ENCODE measurements at places on chromosomes 3 and 15.

DNA sequence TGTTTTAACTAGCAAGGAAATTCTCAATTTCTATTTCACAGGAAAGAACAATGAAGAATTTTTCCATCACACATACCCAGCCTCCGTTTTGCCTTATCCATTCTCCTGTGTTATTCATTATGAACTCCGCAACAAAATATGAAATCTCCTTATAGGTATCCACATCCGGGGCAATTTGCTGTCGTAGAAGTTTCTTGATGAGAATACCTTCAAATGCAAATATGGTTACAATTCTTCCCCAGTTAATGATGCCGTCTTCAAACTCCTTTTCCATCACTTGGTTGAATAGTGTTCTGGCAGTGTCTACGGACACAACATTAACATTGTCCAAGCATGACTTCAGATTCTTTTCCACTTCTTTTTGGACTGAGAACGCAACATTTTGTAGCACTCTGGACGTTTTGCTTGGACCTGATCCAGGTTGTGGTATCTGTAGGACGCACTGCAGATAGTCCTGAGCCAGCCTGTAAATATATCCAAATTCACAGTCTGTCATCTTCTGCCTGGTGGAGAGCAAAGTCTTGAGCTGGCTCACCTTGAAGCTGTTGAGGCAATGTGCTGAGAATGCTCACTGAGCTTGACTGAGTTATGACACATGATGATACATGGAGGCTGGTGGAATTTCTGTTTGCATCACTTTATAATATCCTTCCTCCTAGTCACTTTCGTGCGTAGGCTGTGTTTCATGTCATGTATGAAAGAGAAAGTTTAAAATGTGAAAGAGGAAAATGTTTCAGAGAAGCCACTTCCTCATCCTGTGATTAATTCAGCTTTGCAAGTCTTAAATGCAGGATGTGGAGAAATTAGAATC lies at the start of gene BCL2A1:
Gene BCL2A1 (minus strand): TSS at position 573 of the 811 bp plus-strand sequence. CDS start 77 bp downstream, at position 496.
- peak; percentile 47 for DNase-seq

GRCh38 chr15:82922737-82923136 lies 29.8 kb downstream of the HOMER2 start:
- no peak for DNase-seq

DNA sequence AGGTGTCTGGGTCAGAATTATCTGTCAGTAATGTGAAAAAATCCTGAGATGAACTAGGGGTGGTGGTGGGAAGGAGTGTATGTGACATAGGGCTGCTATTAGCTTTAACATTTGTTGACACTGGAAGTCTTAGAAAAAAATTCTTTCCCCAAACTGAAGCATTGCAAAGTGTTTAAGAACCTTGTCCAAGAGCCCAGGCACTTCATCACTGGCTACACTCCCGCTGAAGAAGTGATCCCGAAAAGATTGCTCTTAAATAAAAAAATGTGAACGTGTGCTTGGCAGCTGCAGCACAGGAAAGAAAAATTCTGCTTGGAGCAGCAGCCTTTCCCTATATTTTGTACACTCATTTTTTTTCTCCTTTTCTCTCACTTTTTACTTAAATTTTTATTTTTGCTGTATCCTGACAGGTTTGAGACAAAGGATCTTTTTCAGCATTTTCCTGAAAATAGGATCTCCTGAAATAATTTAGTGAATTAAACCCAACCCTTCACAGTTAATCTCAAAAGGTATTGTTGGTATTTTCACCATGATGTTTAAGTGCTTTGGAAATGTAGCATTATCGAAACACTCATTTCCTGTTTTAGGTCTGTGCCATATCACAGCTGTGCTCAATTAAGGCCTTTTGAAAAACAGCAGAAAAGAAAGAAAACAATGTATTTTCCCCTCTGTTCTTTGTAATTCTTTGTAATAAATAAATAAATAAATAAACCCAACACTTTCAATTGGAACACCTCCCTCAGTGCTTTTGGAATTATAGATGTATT lies 477.6 kb downstream of the ZNF385D start:
- no peak for DNase-seq

GRCh38 chr15:60932051-60932915 lies 296.8 kb downstream of the RORA start:
- peak; percentile 42 for DNase-seq

GRCh38 chr15:99239545-99240198 lies 9.7 kb downstream of the TTC23 start:
- DNase-seq = no peak

DNA sequence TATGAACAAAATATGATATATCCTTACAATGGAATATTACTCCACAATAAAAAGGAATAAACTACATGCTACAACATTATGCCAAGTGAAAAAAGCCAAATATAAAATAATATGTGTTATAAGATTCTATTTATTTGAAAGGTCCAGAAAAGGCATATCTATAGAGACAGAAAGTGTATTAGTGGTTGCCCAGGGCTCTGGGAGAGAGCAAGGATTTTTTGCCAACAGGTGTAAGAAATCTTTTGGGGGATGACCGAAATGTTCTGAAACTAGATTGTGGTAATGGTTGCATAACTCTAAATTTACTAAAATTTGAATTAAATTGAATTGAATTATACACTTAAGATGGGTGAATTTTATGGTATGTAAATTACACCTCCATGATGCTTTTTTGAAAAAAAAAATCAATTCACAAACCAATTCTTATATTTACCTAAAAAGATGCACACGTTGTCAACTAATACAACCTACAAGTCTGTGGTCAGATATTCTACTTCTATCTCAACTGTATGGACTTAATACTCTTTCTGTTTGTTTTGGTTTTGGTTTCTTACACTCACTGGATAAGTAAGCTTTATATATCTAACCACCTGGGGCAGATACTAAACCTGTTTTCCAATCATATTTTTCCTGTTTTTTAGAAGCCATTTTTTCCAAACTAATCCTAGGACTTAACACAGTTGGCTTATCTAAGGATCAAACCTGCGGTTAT lies 75.8 kb downstream of the FBN1 start:
- DNase-seq = no peak

- no peak for DNase-seq
Measured at GRCh38 chr3:12428126-12428525, 56.2 kb upstream of the TSEN2 start.

GRCh38 chr3:167120828-167121227 lies 259.3 kb downstream of the ZBBX start:
- DNase-seq = no peak

DNA sequence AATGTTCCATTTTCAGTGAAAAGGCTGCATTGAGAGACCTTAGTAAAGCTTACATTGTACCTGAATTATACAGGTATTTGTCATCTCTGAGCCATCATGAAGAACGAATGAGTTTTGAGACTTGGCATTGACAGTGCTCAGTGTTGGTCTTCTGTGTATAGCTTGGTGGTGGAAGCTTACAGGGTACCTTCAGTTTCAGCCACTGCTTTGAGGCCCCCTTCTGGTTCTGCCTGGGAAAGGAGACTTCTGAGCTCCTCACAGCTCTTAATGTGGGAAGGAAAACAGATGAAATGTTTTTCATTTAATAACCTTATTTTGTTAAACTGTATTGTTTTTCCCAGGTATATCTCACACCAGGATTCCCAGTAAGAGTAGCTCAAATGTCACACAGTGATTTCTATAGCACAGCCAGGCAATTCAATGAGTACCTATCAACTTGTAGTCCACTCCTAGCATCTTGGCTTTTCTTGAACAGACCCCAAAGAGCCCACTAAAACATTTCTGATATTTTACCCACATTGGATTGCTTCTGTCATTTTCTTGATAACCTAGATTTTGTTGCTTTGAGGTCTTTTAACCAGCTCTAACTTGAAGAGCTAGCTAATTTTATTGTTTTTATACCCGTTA lies 5.6 kb downstream of the SERPINI1 start:
- DNase-seq = peak; percentile 75

- DNase-seq = no peak
Measured at GRCh38 chr3:170350515-170351413, 6.8 kb upstream of the SKIL start.

DNA sequence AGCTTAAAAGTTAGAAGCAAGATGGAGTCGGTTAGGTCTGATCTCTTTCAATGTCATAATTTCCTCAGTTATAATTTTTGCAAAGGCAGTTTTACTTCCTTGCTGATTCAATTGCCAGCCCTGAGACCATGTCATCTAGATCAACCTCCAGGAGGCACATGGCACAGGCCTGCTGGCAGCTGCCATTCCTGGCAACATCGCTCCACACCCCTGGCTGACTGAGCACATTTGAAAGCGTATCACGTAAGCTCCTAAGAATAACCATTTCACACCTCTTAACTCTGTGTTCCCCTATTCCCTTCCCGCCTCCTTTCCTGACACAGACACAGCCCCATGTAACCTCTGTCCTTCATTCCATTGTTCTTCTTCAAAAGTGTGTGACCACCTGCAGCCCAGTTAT lies 313.9 kb upstream of the CTNNB1 start:
- DNase-seq = no peak

DNA sequence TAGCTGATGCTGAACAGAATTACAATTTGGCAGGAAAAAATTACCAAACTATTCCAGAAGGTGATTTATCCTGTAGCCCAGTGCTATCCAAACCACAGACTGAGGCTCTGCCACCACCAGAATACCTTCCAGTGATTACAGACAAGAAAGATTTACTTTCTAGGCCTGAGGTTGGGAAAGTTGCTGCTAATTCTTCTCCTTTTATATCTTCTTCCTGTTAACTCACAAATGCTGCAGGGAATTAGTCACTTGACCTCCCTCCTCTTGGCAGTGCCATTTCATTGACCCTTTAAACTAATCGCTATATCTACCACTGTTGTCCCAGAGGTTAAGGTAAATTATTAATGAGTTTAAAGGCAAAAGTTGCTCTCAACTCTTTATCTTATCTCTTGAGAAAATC lies 118.4 kb downstream of the CTNNB1 start:
- DNase-seq = no peak

GRCh38 chr3:51968170-51968775 lies 1.0 kb upstream of the PCBP4 start:
- DNase-seq = no peak

- DNase-seq = no peak
Measured at GRCh38 chr3:184333190-184333589, 4.2 kb upstream of the FAM131A start.

DNA sequence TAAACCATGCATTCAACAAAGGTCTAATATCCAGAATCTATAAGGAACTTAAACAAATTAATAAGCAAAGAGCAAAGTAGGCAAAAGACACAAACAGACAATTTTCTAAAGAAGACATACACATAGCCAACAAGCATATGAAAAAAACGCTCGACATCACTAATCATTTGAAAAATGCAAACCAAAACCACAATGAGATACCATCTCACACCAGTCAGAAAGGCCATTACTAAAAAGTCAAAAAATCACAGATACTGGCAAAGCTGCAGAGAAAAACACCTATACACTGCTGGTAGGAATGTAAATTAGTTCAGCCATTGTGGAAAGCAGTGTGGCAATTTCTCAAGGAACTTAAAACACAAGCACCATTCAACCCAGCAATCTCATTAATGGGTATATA lies 53.8 kb downstream of the FSIP1 start:
- DNase-seq = no peak

DNA sequence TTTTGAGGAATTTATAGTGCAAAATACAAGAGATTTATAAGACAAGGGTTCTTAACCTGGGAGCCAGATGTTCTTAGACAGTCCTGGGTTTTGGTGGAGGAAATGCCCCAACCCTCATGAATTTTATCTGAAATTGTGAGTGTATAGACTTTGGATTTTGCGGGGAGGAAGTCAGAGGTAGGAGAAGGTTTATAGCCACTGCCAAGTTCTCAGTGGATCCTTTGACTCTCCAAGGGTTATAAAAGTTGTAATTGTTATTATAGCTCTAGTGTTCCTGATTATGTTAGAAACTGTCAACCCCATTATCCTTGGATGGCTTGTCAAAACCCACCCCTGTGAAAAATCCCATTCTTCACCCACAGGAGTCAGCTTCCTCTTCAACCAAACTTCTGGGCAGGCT lies 183.6 kb downstream of the LRTM1 start:
- DNase-seq = no peak

GRCh38 chr3:138260611-138261010 lies 69.0 kb downstream of the NME9 start:
- DNase-seq = no peak

DNA sequence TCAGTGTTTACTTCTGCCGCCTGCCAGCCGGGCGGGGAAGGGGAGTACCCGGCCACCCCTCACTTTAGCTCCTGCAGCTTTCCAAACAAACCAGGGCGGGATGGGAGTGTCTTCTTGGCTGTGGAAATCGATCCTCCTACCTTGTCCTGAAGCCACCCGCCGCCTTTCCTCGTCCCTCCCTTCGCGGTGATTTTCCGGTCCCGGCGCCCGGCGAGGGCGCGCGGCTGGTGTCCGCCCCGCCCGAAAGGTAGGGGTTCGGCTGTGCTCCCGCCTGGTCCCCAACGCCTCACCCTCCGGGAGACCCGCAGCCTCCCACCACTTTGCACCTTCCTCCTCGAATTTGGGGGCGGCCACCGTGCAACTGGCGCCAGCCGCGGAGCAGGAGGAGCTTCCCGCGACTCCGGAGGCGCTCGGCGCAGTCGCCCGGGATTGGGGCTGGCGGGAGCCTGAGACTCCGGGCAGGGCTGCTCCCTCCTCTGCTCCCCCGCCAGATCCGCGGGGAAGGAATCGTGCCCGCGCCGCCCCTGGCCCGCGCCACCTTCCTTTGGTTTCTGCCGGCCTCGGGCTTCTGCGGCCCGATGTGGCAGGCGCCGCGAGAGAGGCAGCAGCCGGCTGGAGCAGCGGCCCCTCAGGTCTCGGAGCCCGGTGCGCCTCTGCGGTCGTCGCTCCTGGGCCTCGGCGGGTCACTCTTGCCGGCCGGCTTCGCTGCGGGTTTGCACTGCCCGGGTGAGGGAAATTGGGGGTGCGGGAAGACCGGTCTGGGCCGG lies 30.7 kb upstream of the ST3GAL6 start:
- DNase-seq = no peak

GRCh38 chr15:43056696-43057095 lies 49.1 kb downstream of the UBR1 start:
- DNase-seq = no peak

DNA sequence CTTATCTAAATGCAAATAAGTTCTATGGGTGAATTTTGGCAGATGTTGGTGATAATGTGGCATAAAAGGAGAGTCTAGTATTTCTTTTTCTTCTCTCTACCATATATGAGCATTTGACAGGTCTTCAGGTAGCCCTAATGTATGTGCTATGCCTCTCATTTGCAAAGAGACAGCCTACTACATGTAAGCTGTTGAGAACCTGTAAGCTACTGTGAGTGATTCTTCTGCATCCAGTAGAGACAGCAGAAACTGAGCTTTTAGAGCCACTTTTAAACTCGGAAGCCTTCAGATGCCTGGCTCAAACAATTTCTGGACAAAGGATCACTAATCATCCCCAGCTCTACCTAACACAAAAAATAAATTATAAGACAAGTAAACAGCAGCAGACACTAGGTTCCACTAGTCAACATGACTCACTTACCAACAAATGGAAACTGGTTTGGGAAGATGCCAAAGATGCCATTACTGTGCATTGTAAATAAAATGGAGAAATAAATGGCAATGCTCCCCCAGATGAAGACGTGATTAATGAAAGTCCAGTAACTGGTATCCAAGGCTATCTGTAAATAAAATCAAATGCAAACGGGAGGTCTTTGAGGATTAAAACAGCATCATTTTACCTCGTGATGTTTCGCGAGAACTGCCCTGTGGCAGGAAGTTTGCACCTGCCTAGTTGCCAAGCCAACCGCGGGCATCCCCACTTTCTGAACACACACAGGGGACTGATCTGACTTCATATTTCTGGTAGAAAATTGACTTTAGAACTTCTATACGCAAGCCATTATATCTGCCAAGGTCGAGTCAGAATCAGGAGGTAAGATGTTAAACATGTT lies 245.3 kb downstream of the DTWD1 start:
- no peak for DNase-seq
